RKO (cell line): ENCODE measurements at places on chromosomes 7 and 10.

- DNase-seq: no peak
Observed at GRCh38 chr10:86293396-86293791, 73.2 kb downstream of the GRID1 start.

- no peak for DNase-seq
Observed at GRCh38 chr10:1043532-1043995, 5.4 kb downstream of the IDI1 start.

- no peak for DNase-seq
Observed at GRCh38 chr10:110706690-110707098, 62.6 kb downstream of the RBM20 start.

- DNase-seq: no peak
Observed at GRCh38 chr7:85095806-85096205, 91.0 kb downstream of the SEMA3D start.

- no peak for DNase-seq
Observed at GRCh38 chr10:450463-450862, 239.0 kb downstream of the DIP2C start.

DNA sequence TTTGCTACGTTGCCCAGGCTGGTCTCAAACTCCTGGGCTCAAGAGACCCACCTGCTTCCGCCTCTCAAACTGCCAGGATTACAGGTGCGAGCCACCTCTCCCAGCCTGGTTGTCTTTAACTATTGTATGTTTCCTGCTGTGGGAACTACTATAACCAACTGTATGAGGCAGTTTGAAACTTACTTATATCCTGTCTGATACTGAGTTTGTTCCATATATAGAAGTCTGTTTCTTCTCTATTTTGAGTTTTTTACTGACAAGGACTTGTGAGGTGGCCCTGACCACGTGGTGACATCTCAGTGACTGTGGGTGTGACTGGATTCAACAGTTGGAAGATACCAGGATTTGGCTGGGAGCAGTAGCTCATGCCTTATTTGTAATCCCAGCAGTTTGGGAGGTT, 14.2 kb downstream of the FBH1 start:
- DNase-seq: no peak
